ENCODE measurements at places on chromosomes 1 and 21. TPM values are rescaled to one million over a fixed set of nuclear protein-coding genes. Genes with fewer than 3 reads are reported as not detected.

C1orf105 gene
- 2.9 TPM for total RNA-seq

OR6F1 gene
- total RNA-seq: not detected

TARDBP gene
- 108 TPM for total RNA-seq

PTGFRN gene
- total RNA-seq: 85.9 TPM

C1orf115 gene
- total RNA-seq: 10.0 TPM

TRNP1 gene
- total RNA-seq: 7.1 TPM

S100A5 gene
- not detected for total RNA-seq

CERS2 gene
- total RNA-seq: 75.1 TPM

KANK4 gene
- 6.2 TPM for total RNA-seq

ENAH gene
- total RNA-seq: 229 TPM

ESPN gene
- 0.58 TPM for total RNA-seq

Data from urinary bladder (tissue), 4 donors.